MG63 (cell line): ENCODE measurements at places on chromosomes 1 and 21. TPM values are rescaled to one million over a fixed set of nuclear protein-coding genes. Genes with fewer than 3 reads are reported as not detected.

- DNase-seq, result no peak
Measured at GRCh38 chr1:184425449-184426277, 38.8 kb downstream of the C1orf21 start.

- peak; percentile 75 for DNase-seq
Measured at GRCh38 chr1:19163261-19163660, 46.8 kb downstream of the UBR4 start.

DNA sequence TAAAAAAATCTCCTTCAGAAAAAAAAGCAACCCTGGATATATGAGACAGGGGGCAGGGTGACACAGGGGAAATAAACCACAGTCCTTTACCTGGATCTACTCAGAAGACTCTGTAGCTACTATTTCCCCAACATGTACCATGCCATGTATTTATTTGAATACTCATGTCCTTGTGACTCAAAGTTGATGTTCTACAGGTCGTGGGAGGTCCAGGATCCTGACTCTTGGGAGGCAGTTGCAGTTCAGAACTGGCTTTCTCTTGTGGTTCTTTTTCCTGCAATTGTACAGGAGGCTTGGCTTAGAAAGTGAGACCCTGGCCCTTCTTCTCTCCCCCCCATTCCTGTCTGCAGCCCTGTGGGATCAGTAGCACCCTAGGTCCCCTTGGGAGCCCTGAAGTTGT lies 5.8 kb upstream of the IL24 start:
- DNase-seq, result no peak

Gene NT5C1A
- total RNA-seq, result not detected in 2 replicates

Gene DNAH14
- total RNA-seq, result 40.5 and 41.6 TPM in 2 replicates

Gene MYOG
- total RNA-seq, result not detected in 2 replicates

Gene S100A14
- 1.3 TPM in 1 of 2 replicates, not detected in the other for total RNA-seq
